Kasumi-1 (cell line): ENCODE measurements at places on chromosomes 2 and 18.

DNA sequence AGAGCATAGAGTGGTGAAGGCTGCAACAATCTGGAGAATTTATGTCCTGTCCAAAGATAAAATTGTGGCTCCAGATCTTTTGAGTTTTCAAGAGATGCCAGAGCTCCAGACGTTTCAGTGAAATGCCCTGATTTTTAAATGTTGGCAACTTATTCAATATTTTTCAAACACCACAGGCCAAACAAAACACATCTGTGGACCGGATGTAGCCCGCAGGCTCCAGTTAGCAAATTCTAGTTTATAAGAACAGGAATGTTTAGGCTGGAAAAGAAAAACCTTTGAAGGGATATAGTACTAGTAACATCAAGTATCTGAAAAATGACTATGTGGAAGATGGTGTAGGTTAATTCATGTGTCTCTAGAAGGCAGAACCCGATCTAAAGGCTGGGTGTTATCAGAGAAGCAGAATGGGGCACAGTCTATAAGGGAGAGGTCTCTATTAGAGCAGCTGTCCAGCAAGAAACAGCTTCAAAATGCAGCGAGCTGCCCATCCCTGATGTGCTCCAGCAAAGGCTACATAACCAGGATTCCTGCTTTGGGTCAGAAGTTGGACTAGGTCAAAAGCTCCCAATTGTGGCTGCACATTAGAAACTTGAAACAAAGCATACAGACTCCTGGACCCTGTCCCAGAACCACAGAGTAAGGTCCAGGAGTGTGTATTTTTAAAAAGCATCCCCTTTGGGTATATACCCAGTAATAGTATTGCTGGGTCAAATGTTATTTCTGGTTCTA is 105.9 kb downstream of the ANKRD44 start:
- DNase-seq = no peak

DNA sequence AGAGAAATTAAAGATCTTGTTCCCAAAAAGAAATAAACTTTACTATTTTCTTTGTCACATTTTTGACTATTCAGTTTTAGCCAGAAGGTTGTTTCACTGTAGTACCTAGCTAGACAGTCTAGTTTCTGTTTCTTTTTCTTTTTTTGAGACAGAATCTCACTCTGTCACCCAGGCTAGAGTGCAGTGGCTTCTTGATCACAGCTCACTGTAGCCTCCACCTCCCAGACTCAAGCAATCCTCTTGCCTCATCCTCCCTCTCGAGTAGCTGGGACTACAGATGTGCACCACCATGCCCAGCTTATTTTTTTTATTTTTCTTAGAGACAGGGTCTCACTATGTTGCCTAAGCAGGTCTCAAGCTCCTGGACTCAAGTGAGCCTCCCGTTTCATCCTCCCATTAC is 2.2 kb downstream of the RBM45 start:
- DNase-seq = no peak

- DNase-seq = no peak
These were observed 109.7 kb upstream of the SP3 start for GRCh38 chr2:174074831-174075230.

GRCh38 chr2:111667001-111667400 is 217.0 kb downstream of the ANAPC1 start:
- no peak for DNase-seq

GRCh38 chr2:31247711-31248110 is 13.8 kb downstream of the EHD3 start:
- DNase-seq = no peak

- DNase-seq = no peak
These were observed 136.5 kb upstream of the NETO1 start for GRCh38 chr18:73004260-73004659.
